Right renal pelvis (tissue), 4 donors: ENCODE measurements at places on chromosomes 3 and 15.
A peak's percentile ranks its signal among the peaks of the same experiment; 100 is the strongest.

GRCh38 chr3:192170659-192171058 is 556.7 kb downstream of the FGF12 start:
- no peak for DNase-seq

DNA sequence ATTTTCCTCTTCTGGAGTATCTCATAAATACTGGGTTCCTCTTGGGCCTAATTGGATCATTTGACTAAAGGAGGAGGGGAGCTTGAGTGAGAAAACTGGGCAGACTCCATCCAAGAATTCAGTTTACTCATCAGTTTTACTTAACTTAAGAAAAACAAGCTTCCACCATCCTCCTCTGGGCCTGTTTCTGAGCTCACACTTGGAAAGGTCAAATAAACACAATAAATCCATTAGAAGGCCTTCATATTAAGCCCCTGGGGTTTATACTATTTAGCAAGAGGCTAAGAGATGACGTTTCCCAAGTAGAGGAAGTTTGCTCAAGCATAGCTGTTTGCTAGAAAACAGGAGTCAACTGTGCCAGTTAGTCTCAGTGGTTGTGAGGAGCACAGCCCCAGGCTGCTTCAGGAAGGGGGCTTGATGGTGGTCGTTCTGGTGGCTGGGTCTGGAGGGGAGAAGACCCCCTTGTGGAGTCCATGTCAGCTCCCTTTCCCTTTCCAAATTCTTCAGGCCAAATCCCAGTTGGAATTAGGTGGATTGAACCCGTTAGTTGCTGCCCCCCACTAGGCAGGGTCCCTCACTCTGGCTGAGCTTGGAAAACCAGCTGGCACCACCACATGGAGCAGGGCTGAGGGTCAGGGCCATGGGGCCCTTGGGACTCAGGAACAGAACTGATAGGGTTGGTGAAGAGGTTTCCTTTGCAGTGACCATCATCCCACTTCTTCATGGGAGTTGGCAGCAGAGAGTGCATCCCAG is 64.8 kb downstream of the SPSB4 start:
- peak; percentile 53 for DNase-seq

GRCh38 chr3:159417761-159418160 is 570.9 kb upstream of the IL12A start:
- no peak for DNase-seq

- no peak for DNase-seq
Observed at GRCh38 chr3:52742418-52743041, 28.2 kb downstream of the NEK4 start.

- no peak for DNase-seq
Observed at GRCh38 chr15:34732430-34732829, 22.4 kb downstream of the GJD2 start.

GRCh38 chr3:50122661-50123391 is 32.3 kb upstream of the SEMA3F start:
- DNase-seq = no peak

DNA sequence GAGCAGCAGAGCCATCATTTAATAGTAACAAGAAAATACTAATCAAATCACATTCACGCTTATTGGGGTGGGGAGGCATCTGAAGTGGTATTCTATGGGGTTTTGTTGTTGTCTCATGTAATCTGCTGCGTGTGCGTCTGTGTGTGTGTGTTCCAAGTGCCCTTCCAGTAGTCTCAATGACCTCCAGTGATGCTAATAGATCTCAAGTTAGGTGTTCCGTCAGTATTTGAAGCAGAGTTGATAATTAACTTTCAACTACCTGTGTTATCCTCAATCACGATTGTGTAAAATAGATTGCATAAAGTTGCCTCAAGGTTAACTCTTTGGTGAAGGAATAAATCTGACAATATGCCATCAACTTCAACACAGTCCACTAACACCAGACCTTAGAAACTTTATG is 375.0 kb downstream of the MECOM start:
- no peak for DNase-seq

GRCh38 chr3:21704796-21705195 is 46.2 kb downstream of the ZNF385D start:
- no peak for DNase-seq

- DNase-seq = no peak
Observed at GRCh38 chr3:196793246-196793645, 53.6 kb downstream of the PAK2 start.

DNA sequence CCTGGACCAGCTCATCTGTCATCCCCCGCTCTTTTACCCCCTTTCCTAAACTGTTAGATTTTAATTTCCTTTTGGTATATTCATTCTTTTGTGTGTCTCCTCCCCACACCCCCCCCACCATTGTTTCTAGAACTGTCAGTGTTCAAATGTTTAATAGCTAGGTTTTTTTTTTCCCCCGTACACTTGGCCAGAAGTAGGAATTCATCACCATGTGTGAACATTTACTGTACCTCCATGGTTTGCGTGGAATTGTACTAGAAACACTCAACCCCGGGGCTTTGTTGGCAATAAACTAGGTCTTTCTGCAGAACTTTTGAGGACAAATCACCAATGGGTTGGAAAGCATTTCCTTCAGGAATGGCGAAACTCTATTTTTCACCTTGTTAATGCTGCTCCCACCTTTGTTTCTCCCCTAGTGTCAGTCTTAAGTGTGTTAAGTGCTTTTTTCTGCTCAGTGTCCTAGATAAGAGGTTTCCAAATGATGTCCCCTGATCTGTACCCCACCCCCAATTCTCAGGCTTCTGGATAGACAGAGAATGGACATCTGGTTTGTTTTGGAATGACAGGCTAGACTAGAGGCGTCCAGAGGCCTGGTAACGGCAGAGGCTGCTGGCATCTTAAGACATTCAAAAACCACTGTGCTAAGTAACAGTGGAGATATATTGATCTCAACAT is 76.8 kb downstream of the SMAD3 start:
- no peak for DNase-seq

DNA sequence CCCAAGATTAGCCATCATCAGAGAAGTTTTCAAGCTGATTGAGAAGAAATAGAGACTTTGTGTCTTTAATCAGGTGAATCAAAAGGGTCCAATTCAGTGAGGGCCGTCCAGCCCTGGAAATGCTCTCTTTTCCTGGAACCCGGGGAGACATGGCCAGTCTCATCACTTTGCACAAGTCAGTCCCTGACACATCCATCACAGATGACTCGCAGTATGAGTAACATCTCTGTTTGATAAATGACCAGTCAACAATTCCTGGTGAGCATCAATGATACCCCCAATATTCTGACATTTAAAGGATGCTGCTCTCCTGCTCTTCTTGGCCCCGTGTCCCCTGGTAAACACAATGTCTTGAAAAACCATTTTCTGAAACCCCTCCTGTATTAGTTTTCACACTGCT is 26.7 kb downstream of the C3orf20 start:
- no peak for DNase-seq

DNA sequence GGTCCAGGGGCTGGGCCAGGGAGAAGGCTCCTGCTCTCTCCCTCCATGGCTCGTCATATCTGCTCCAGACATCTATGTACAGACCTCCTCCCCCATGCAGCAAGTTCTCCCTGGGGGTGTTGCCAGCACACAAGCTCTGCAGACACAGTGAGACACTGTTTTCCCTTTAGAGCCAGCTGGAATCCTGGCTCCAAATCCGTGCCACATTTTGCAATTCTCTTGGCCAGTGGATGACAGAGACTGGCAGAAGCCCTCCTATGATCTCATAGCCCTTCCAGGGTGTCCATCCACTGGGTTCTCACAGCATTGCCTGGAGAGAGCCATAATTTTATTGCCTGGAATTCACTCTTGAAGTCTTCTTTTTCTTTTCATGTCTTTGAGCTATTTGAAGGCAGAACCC is 203.9 kb downstream of the TLE3 start:
- DNase-seq = no peak

- no peak for DNase-seq
Observed at GRCh38 chr3:10116138-10116460, 624 bp downstream of the BRK1 start.

DNA sequence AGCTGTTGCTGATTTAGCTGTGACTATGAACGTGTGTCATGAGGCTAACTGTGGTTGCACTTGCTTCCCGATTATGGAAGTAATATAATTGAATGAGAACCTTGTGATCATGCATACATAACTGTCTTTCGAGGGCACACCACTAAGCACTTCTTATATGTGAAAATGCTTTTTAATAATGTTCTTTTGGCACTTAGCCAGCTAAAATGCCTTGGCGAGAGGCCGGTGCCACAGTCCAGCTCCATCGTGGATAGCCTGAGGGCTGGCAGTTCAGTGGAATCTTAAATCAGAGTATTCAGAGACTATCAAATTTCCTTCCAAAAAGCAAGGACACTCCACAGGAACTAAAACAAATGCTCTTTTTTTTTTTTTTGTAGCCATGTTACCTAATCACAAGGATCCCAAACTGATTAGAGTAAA is 161.6 kb upstream of the FRMD4B start:
- no peak for DNase-seq

DNA sequence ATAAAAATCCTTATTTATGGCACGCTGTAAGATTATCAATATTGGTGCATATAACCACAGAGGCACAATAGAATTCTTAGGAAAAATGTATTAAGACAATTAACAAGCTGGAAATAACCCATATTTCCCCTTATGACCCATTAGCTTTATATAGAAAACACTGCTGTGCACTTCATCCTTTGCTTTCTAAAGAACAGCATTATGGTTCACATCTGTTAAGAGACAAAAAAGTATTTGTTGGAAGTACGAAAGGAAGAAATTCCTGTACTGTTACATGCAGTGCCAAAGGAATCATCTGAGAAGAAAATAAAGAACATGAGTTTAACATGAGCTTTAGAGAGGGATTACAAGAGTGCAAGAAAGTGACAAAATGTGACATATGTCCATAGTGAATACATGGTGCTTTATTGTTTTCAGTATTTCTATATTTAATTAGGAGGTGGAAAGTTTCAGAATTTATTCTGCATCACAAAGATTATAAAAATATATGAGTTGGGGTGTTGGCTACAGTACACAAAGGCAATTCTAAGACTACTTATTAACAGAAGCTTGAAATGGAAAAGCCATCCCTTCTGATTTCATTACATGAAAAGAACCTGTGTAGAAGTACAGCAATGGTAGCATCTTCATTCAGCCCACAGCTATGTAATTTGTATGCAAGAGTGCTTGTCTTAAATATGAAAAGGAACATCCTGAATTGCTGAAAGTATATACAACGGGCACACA is 6.8 kb downstream of the UBE3A start:
- no peak for DNase-seq

DNA sequence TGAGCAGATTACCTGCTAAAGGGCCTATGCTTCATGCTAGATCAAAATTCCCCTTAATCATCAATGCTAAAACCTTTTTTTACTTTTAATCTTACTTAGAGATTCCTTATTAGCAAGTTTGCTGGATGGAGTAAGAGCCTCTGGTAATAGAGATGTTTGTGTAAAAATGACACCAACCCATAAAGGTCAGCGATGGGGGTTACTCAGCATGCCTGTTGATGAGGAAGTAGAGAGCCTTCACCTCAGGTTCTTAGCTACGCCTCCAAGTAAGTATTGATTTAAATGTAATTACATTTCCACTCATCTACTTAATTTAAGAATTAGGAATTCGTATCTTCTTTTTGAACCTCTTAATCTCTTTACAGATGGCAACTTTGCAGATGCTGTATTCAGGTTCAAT is 38.8 kb downstream of the DNAJC13 start:
- no peak for DNase-seq
